SJSA1 (cell line): ENCODE measurements at places on chromosomes 16 and 17. TPM values are rescaled to one million over a fixed set of nuclear protein-coding genes. Genes with fewer than 3 reads are reported as not detected.

- no peak for DNase-seq
Observed at GRCh38 chr16:87149051-87149450, 168.1 kb downstream of the C16orf95 start.

- no peak for DNase-seq
Observed at GRCh38 chr16:20952139-20952920, 51.8 kb downstream of the LYRM1 start.

- DNase-seq = no peak
Observed at GRCh38 chr16:23334457-23334853, 32.4 kb downstream of the SCNN1B start.

DNA sequence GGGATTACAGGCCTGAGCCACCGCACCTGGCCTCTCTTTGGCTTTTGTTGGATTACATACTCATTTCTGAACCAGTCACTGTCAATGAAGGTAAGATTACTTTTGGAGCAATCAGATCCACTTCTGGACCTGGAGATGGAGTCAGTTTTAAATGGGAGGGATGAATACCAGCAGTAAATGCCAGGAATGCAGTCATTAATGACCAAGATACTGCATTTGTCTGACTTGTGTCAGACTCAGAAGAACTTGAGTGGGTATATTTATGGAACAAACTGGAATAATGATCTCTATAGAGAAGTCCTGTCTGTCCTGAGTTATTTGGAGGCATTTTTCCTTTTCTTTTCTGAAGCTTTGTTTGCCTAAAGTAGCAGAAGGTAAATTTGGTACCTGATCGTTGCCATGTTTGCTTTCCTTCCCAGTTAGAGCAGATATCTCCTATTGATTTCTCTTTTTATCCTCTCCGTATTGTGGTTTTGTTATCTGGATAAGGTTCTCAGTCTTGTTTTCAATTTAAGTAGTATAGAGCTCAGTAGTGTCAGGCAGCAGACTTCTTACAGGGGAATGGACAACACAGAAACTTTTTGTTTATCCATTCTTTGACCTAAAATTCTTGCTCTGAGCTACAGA, 10.7 kb downstream of the NLK start:
- no peak for DNase-seq

DNA sequence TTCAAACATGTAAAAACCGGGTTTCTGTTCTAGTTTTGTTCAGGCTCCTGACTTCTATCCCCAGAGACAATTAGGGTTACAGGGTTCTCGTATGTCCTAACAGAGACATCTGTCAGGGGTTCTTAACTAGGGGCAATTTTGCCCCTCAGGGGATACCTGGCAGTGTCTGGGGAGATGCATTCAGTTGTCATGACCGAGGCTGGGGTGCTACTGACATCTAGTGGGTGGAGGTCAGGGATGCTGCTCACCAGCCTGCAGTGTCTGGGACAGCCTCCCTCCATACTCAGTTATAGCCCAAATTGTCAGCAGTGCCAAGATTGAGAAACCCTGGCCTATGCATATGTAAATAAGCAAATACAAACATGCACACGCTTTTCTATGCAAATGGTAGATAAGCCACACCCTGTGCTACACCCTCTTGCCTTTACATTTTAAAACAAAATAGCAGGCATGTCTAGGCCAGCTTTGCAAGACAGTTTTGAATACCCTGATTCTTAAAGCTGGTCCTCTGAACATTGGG, 37.4 kb downstream of the CLEC16A start:
- DNase-seq = no peak

- DNase-seq = no peak
Observed at GRCh38 chr17:733743-734142, 1.3 kb downstream of the TLCD3A start.

Gene ZPBP2
- total RNA-seq = not detected in 2 replicates

Gene NOTUM
- total RNA-seq = 1.4 and 2.4 TPM in 2 replicates
